Inflammatory macrophage treated with lipopolysaccharide for 4 hours (primary cell): ENCODE measurements at places on chromosomes 2 and 18.
A peak's percentile ranks its signal among the peaks of the same experiment; 100 is the strongest.

- DNase-seq, result no peak
These were observed 17.3 kb upstream of the GPR55 start for GRCh38 chr2:230942371-230942770.

GRCh38 chr18:21629089-21629832 lies 17.1 kb downstream of the SNRPD1 start:
- no peak for DNase-seq

GRCh38 chr2:165563468-165564225 lies 94.1 kb downstream of the CSRNP3 start:
- DNase-seq, result no peak

GRCh38 chr2:111127351-111127750 lies 6.6 kb downstream of the BCL2L11 start:
- no peak for DNase-seq

- DNase-seq, result no peak
These were observed 62.0 kb downstream of the GLI2 start for GRCh38 chr2:120797421-120798221.

GRCh38 chr18:44719519-44720060 lies 38.9 kb downstream of the SETBP1 start:
- no peak for DNase-seq

DNA sequence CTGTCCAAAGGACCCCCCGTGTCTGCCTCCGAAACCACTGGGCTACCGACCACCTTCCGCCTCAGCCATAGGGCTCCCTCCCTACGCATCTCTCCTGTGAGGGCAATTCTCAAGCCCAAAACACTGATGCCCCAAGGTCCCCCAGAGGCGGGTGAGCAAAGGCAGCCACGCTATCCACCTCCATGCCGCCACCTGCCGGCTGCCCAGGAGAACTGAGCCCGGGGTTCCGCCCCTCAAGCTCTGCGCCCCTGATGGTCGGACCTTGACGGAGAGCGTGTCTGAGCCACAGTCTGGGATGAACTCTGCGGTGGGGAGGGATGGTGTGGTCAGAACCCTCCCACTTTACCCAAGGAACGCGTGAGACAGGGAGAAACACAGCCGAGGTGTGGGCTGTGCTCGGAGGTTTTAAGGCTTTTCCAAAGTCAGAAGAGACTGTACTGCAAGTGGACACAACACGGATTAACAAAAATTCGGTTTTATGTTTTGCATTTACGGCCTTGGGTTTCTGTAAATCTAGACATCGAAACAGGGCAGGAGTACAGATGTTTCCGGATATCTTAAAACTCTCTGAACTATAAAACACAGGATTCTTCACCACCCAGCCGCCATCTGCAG lies 114.1 kb downstream of the ZNF516 start:
- DNase-seq, result no peak

- DNase-seq, result no peak
These were observed 47.0 kb downstream of the ZEB2 start for GRCh38 chr2:144472911-144473310.

- no peak for DNase-seq
These were observed 931.3 kb downstream of the CPS1 start for GRCh38 chr2:211487733-211488132.

- DNase-seq, result no peak
These were observed 447.9 kb upstream of the ACVR2A start for GRCh38 chr2:147396890-147397289.

DNA sequence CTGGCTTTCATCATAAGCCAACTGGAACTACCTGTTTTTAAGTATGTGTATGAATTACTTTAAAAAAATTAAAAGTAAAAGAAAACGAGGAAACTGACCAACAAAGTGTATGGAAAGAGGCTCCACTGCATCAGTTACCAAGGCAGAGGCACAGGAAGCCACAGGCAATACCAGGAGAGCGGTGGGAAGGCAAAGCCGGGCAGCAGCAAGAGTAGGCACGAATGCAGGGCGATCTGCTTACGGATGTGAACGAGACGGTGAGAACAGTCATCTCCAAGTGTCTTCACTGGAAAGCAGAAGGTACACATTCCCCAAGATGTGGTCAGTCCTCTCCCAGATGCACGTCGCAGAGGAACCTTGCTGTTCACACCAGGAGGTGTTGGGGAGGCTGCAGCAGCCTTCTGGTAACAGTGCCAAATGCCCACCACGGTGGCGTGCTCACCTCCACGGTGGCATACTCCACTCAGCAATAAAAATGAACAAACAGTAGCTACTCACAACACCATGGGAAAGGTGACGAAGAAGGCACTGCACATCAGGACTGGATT lies 43.1 kb downstream of the HS6ST1 start:
- no peak for DNase-seq

GRCh38 chr18:74597034-74597661 lies 522 bp upstream of the ZNF407 start:
- peak; percentile 76 for DNase-seq

GRCh38 chr2:191488135-191488534 lies 189.8 kb upstream of the NABP1 start:
- peak; percentile 22 for DNase-seq

DNA sequence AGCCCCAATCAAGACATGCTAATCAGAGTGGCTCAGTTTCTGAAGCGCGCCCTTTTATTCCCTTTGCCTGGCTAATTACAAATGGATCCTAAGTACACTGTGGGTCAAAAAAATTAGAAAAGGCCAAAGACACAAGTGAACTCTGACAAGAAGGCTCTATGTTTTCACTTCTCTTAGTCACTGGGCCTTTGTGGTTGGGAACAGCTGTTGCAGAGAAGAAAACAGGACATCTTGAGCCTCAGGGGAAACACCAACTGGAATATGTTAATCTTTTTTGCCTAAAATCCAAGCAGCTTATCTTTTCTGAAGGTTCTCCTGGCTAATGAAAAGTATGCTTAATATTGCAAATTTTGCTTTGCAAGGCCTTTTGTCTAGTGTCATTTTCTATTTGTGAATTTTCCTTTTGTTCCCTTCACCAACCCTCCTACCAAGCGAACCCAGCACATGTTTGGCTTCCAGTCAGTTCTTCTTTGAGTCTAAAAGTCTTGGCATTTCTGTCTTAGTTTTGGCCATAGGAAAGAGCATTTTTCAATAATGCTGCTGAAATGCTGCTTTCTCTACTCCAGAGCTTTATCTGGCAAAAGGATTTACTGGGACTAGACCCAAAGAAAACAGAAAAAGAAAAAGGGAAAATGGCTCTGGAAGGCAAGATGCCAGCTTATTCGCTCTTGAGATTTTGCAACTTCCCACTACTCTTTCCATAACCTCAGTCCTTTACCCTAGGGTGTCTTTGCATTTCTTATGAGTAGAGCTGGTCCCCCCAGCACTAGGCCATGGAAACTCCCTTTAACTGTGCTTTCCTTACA lies 440.2 kb upstream of the ST6GAL2 start:
- no peak for DNase-seq

- DNase-seq, result no peak
These were observed 1000.4 kb upstream of the ACVR2A start for GRCh38 chr2:146844226-146844990.

GRCh38 chr2:46632349-46632748 lies 153.0 kb downstream of the TMEM247 start:
- DNase-seq, result peak; percentile 64

DNA sequence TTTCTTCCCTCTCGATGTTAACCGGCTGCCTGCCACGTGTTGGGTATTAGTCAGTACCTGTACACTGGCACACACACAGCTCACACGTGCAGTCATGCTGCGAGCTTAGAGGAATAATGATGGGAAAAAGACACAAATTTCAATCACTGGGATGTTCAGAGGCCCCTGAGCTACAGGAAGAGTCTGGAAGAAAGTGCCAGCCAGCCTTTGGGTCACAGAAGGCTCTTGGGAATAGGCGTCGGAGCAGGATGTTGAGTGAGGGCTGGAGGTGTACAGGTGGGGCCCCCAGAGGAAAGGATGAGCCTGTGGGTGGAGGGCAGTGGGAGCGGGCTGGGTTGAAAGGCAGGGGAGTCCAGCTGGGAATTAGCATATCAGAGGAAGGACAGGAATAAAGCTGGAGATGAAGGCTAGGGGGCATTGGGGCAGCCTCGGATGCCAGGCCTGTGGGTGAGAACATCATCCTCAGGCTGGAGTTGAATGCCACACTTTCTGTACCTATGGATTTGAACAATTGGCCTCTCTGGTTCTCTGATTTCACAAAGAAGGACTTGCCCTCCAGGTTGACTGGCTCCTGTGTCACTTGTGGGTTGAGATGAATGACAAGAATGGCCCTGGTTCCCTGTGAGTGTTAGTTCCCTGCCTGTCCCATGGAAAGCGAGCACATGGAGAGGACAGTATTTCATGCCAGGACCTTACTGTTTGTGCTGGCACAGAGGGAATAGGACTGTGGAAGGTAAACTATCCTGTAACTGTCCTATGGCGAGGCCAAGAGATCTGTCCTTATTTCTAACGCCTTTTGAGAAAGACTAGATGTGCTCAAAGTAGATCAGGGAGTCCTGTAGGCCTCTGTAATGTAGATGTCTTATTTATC lies 40.6 kb downstream of the GREB1 start:
- no peak for DNase-seq

- peak; percentile 51 for DNase-seq
These were observed 2.8 kb upstream of the RAB31 start for GRCh38 chr18:9705183-9705829.

DNA sequence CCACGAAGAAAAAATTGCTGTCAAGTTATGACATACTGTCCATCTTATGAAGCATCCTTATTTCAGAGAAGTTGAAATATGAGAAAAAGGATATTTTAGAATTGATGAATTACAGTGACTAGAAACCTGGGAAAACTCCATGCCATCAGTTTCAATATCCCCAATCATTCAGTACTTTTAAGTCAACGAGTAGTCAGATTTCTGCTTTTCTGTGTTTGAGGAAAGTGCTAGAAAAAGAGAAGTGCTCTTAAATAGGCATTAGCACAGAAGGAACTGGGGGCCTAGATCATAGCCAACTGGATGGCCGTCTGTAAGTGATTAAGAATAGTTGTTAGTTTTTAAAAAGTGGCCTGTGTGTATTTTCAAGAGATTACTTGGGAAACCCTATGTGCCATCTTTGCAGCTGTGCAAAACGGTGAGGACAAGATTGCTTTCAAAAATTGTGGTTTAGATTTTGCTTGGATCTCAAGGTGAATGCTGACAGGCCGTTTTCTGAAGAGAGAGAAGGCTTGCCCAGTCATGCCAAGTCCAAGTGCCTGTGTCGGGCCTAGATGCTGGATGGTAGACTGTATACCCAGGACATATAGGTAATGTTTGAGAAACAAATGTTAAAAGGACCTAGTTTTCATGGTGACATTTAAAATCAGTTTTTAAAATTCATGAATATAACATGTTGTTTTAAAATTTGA lies 5.1 kb downstream of the NEDD4L start:
- peak; percentile 50 for DNase-seq

GRCh38 chr18:12005538-12006487 lies 24.5 kb downstream of the IMPA2 start:
- peak; percentile 16 for DNase-seq

- DNase-seq, result peak; percentile 83
These were observed 45.6 kb downstream of the RAMP1 start for GRCh38 chr2:237904831-237905599.

- DNase-seq, result no peak
These were observed 841.0 kb upstream of the ID2 start for GRCh38 chr2:7840651-7841380.

- DNase-seq, result no peak
These were observed 40.6 kb downstream of the FASTKD2 start for GRCh38 chr2:206805887-206806607.

GRCh38 chr18:2480536-2480935 lies 90.8 kb downstream of the METTL4 start:
- DNase-seq, result no peak

GRCh38 chr2:227860221-227860641 lies 11.2 kb upstream of the DAW1 start:
- DNase-seq, result no peak

GRCh38 chr2:145321344-145321743 lies 801.4 kb upstream of the ZEB2 start:
- DNase-seq, result no peak

- peak; percentile 22 for DNase-seq
These were observed 48.5 kb downstream of the ANKRD12 start for GRCh38 chr18:9184998-9185613.

DNA sequence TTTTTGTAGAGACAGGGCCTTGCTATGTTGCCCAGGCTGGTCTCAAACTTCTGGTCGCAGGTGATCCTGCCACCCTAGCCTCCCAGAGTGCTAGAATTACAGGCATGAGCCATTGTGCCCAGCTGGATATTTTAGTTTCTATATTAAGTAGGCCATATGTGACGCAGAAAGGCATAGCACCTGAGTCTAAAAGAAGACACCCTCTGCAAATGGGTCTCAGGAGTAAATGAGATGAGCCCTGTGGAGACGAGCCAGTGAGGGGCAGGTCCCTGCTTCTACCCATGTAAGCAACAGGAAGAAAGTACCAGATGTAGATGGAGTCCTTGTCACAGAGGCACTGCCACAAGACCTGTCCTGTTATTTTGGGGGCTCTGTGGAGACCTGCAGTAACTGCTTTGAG lies 322.4 kb downstream of the PTPRM start:
- DNase-seq, result no peak

GRCh38 chr18:73677450-73677849 lies 470.2 kb downstream of the FBXO15 start:
- no peak for DNase-seq

GRCh38 chr2:88735133-88735532 lies 43.7 kb downstream of the RPIA start:
- DNase-seq, result no peak

GRCh38 chr2:217383620-217384019 lies 523.8 kb upstream of the TNP1 start:
- DNase-seq, result no peak

GRCh38 chr2:40611196-40611595 lies 159.3 kb upstream of the SLC8A1 start:
- DNase-seq, result no peak

DNA sequence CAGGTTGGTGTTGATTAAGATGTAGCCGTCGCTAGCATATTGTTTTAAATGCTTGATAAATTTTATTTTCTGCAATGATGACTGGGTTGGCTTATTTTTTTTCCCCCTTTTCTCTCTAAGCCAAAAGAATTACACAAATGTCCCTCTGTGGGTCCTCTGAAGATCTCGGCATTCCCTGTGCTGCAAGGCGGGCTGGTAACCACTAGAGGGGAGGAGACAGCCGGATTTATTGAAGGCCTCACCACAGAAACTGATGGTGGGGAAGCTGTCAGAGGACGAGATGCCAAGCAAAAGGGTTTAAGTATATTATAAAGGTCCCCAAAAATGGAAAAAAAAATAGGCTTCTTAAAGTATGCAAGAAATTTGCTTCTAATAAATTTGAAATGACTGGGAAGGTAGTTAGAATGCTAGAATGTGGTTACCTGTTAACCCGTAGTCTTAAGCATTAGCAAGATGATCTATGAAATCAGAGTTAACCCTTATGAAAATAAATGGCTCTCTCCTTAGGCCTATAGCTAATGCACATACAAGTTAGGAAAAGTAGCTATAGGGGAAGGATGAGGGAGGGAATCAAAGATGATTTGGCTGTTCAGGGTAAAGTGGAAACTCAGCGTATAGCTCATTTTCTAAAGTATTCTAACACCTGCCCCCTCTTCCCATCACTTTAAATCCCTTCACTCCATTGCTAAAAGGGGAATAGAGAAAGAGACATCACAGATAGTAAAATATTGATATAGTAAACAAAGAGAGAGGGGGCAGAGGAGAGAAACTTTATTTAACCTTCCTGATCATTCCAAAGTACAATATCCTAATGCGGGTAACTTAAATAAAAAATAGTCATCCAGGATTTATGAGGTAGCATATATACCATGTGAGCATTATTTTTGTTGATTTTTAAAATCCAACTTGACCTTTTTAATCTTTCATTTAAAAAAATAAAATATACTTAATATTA lies 894.5 kb upstream of the POU3F3 start:
- peak; percentile 9 for DNase-seq
